ENCODE measurements at places on chromosomes 6 and 20. TPM values are rescaled to one million over a fixed set of nuclear protein-coding genes. Genes with fewer than 3 reads are reported as not detected.

DNA sequence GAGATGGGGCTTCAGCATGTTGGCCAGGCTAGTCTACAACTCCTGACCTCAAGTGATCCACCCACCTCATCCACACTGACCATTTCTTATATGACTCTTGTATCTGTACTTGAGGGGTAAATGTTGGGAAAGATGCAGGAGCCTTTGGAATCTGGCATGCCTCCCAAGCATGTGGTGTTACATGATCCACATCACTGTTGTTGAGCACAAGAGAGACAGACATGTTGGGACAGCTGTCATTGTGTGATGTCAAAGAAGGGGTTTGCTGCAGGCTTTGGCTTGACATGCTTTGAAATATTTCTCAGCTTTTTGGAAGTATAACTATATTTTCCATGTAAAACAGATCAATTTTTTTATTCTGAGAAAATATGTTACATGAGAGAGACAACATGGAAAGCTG is 139.9 kb downstream of the MOXD1 start:
- H3K27ac ChIP-seq, result no peak overlapping the region
- H3K27me3 ChIP-seq, result no peaks in the 10 kb centered on the region
- no peaks in the 10 kb centered on the region for H3K36me3 ChIP-seq
- DNase-seq, result no peak

SLA2 gene
- total RNA-seq, result not detected

RGS17 gene
- 3.7 TPM for total RNA-seq

HDGFL1 gene
- total RNA-seq, result not detected

- H3K27ac ChIP-seq, result peak within 1 kb of the TSS; percentile 33
- no peaks in the 10 kb centered on the region for H3K27me3 ChIP-seq
- H3K4me1 ChIP-seq, result peaks cover 20% of the 10 kb centered on the region
- H3K4me3 ChIP-seq, result peak within 1 kb of the TSS; percentile 67
- peaks cover 2% of the 10 kb centered on the region for H3K36me3 ChIP-seq
- DNase-seq, result no peak
Measured at GRCh38 chr20:63969838-63970713, at the start of gene ZNF512B. TSS of gene ZNF512B (minus strand) at chr20:63969930. CDS start at chr20:63967950, 1,980 bp downstream.

DNA sequence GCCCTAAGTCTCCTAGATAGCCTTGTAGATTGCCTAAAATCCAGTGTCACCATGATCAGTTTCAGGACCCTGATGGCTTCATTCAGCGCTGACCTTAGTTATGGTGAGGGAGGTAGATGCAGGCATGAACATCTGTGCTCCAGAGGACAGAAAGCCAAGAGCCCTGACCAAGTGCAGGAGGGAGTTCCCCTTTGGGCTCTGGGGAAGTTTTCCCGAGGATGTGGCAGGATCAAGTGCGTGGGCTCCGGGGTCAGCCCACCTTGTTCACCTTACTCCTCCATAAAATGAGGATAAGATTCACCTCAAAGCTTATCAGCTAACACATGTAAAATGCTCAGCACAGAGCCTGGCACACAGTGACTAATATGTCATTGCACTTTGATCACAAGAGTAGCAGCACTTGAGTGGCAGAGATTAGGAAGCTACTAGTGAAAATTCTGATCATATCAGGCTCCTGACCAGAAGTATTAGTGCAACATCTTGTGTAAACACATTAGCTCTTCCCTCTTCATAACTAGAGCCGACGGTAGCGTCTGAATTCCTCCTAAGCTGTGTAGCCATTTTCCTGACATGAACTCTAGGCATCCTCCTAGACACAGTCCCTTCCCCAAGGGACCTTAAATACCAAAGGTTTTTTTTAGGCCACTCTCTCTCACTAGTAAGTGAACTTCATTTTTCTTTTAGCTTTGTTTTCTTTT is 125.2 kb downstream of the SULF2 start:
- H3K4me3 ChIP-seq, result no peak overlapping the region
- no peak for DNase-seq
- H3K36me3 ChIP-seq, result peaks cover 16% of the 10 kb centered on the region
- no peaks in the 10 kb centered on the region for H3K27me3 ChIP-seq
- H3K4me1 ChIP-seq, result no peaks in the 10 kb centered on the region
- H3K27ac ChIP-seq, result no peak overlapping the region
